ENCODE measurements at places on chromosomes 1 and 21.
A peak's percentile ranks its signal among the peaks of the same experiment; 100 is the strongest.

DNA sequence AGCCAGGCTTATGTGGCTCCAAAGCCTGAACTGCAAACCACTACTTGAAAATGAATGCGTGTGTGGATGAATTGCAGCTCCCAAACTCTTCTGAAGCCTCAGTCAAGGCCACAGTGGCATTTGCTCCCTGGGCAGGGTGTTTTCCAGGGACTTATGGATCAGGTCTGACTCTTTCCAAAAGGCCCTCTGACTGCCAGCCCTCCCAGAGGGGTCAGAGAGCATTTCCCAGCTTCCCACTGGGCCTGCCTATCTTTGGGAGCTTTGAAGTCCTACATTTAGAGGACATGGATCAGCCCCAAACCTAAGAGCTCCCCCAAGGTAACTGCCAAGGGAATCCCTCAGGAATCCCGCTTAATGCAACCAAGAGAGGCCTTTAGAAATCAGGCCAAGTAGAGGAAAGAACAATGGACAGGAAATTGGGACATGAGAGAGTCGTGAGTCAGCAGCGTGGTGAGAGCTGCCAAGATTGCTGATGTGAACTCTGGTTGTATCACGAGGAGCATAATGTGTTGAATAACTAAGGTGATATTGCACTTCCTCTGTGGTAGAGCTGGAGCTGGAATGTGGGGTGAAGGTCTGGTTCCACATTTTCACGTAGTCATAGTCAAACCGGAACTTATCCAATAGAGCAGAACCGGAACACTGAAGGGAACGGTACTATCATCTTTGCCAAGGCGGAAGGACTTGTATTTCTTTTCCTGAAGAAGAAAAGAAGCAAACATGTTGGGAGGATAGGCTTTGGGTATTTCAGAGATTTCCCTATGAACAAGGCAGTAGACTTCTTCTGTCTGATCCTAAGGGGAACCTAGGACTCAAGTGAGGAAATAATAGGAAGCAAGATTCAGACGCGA, 99.4 kb upstream of the JUN start:
- no peak for DNase-seq

- DNase-seq: no peak
Measured at GRCh38 chr1:56850922-56851321, 3.7 kb upstream of the C8A start.

DNA sequence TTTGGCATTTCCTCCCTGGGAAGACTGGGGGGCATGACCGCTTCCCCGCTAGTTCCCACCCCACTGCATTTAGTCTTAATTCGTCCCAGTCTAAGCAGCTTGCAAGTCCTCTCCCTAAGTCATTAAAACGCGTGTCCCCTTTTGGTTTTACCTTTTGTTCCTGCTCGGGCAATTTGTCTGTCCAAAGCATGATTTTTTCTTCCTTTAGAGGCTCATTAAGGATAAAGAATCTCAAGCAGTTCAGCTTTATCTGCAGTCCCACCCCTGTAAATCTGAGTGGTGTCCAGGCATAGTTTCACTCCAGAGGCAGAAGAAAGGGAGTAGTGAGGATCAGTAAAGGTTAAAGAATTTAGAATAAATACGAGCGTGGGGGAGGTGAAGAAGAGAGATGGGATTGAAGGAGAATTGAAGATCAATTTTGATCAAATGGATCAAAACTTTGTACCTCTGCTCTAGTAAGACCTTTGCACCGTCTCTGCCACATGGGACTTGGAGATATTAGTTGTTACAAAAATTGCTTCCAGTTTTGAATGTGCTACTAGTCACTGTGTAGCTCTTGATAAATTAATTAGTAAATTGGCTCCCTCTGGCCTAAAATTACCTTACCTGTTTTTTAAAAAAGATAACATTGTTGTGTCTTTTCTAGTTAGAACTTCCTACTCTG, 989 bp upstream of the ETV3 start:
- DNase-seq: no peak

DNA sequence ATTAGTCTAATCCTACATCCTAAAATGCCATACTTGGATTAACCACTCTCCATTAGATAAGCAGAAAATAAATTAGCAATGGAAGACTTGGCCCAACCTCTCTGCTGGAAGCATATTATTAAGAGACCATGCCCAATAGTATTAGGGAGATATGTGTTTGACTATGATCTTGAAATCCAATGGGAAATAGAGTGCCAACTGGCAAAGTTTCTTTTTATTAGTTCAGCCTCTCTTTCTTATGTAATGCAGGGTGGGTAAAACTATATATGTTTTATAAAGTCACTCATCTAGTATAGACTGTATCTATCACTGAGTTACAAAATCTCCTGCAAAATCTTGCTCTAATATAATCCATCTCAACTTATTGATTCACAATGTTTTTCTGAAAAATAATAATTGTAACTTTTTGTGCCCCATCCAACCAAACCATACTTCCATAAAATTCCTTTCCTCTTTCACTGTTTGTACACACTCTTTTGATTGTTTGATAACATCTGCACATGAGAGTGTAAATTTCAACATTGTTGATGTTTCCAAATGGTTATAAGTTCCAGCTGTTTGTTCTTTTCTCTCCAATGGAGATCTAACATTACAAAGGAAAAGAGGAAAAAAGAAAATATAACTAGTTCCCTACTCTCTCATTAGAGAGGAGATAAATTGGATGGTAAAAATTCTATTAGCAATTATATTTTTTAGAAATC, 408.1 kb upstream of the ADGRL2 start:
- DNase-seq: no peak

GRCh38 chr1:3695326-3696217, 43.3 kb downstream of the TP73 start:
- peak; percentile 38 for DNase-seq

Measured in activated CD4-positive, alpha-beta T cell treated with anti-CD3 and anti-CD28 coated beads for 24 hours (primary cell).